ENCODE measurements at places on chromosomes 3 and 15.

DNA sequence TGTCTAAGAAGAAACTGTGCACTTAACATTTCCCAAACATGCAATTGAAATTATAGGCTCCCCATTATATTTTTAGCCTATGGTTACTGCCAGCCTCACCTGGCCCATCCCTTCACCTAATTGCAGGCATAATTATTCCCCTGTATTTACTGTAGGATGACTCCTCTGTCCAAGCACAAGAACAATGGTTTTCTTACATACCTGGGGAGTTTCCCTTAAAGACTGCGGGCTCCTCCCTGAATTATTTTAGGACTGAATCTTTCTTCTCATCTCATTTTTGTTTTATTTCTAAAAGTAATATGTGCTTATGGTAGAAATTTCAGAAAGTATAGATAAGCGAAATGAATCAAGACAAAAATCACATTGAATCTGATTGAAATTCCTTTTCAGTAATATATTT is 11.4 kb downstream of the TM4SF1 start:
- DNase-seq = no peak

DNA sequence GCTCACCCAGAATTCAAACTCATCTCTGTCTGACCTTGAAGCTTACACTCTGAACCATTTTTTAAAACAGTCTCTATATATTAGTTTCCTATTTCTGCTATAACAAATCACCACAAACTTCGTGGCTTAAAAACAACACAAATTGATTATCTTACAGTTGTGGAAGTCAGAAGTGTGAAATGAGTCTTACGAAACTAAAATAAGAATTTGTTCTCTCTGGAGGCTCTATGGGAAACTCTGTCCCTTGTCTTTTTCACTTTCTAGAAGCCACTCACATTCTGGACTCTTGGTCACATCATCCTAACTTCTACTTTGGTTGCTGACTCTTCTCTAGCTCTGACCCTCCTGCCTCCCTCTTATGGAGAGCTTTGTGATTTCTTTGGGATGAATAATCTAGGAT is 429.3 kb upstream of the THBS1 start:
- DNase-seq = no peak

GRCh38 chr3:15102836-15103235 is 3.9 kb upstream of the RBSN start:
- no peak for DNase-seq

GRCh38 chr15:51621936-51622603 is 501 bp downstream of the DMXL2 start:
- DNase-seq = peak; percentile 26

- DNase-seq = no peak
Measured at GRCh38 chr3:189789432-189789831, 158.2 kb downstream of the TP63 start.

DNA sequence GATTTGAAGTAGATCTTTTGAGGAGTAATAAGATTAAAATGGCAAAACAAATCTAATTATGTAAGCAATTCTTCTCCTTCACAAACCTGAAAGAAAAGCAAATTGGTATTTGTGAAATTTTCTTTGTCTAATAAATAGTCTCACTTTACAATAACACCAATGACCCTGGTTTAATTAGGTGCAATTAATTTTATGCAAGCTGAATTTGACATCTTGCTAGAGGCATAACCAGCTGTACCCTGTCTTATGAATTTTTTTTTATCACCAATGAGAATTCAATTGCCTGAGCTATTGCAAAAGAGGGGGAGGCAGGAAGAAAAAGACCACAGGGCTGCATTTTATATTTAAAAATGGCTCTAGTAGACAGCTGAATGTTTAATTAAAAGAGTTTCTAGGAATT is 113.5 kb upstream of the IL12A start:
- DNase-seq = no peak

DNA sequence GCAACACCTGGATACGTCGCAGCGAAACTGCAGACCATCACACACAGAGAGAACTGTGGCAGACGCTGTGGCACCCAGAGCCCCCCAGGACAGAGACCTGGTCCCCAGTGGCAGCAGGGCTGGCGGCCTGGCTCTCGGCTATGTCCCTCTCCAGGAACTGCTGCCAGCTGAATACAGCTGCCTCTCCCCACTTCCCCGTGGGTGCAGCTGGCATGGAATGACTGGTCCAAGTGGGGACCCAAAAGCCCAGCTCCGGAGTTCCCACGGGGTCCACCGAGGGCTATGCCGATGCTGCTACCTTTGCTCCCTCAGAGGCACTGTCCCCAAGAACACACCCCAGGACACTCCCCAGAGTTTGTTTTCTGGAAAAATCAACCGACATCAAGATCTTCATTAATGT is 67.8 kb upstream of the GATA2 start:
- DNase-seq = no peak

DNA sequence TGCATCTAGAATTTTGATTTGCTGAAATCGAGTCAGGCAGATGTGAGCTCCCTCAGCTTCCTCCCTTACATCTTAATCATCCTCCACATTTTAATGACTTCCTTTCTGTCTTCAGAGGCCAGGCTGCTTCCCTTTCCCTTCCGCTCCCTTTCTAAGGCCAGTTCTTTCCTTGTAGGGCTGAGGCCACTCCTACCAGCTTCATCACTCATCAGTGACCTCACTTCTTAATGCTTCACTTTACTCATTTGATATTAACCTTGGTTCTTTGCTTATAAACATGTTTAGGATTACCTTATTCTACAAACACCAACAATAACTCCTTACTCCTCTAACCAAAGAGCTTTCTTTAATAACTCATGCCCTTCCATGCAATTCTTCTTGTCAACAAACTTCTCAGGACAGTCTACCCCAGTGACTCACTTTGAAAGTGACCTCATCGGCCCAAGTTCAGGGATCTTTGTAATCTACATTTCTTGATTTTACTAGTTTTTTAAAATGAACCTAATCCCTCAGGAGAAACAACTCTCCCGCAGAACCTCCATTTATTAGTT is 23.9 kb downstream of the ILDR1 start:
- peak; percentile 41 for DNase-seq

DNA sequence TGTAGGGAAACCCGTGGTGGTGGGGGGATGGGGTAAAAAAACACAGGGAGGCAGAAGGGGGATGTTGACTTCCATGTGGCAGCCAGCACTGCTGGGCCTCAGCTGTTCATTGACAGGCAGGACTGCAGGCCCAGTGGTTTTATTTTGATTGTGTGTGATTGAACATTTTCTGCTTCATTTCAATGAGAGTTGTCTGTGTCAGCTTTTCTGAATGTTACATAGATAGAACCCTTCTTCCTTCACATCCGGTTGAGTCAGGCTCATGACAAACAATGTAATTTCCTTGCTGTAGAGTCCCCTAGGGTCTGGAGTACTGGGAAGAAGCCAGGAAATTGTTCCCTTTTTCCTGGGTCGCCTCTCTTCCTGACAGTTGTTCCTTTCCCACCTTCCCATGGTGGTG is 8.2 kb upstream of the RPP25 start:
- no peak for DNase-seq

DNA sequence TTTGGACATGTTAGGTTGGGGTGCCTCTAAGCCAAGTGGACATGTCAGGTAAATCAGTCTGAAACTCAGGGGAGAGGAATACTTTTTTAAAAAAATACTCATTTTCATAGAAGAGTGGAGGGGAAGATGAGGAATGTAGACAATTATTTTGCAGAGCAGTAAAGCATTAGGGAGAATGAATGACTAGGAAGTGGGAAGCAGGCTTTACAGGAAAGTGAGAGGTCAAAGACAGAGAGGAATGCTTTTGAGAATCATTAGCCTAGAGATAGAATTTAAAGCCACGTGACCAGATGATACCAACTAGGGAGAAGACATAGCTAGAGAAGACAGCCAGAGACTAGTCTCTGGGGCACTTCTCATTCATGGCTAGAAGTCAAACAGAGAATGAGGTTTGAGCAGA is 91.0 kb downstream of the RAD18 start:
- DNase-seq = peak; percentile 24

- no peak for DNase-seq
Measured at GRCh38 chr15:92324101-92324963, 69.3 kb upstream of the ST8SIA2 start.

- peak; percentile 4 for DNase-seq
Measured at GRCh38 chr15:58165661-58166060, 27.5 kb downstream of the AQP9 start.

DNA sequence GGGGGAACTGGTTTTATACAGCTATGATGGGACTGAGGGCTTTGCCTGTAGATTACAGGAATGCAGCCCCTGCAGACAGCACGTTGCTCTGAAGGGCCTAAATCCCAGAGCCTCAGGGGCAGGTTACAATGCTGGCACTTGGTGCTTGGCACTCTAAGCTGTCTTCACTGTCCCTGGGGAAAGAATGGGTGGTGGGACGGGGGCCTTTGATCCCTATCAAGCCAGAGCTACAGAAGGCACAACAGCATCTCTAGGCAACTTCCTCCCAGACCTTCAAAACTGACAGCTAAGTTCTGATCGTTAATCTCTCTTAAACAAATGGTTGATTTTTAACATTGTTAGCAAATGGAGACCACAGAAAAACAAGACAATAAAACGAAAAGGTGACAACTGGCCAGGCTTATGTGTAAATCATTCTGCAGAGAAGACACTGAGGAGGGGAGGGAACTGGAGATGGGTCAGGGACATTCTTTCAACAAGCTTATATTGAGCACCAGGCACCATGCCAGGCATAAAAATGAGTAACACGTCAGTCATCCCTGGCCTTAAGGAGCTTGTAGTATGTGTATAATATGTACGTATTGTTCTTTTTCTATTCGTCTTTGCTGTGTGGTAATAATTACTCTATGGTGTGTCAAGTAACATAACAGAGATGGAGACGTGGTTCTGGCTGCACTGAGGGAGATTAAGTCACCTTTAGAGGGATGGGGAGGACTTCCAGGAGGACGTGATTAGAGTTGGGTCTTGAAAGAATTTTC is 49.1 kb downstream of the CA12 start:
- DNase-seq = no peak

GRCh38 chr3:115217678-115218451 is 70.8 kb upstream of the ZBTB20 start:
- DNase-seq = peak; percentile 40

DNA sequence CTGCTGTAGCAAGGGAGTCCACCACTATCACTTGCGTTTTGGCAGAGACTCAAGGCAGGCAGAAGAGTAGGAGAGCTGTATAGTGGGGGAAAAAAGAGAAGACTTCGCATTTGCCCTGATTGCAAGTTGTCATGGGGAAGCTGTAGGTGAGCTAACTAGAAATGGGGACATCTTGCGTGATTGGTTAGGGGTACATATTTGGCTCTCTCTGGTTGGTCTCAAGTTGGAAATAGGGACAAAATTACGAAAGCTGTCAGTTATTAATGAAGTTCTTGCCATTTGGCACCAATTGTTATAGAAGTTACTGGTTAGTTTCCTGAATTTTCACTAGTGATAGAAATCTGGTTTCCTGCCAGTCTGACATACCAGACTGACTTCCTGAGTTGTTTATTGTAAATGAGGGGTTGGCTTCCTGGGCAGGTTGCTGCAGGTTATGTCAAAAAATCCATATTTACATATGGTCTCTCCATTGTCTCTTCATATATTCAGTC is 8.2 kb upstream of the SENP7 start:
- DNase-seq = no peak

GRCh38 chr3:194130807-194131589 is 5.0 kb upstream of the HES1 start:
- DNase-seq = peak; percentile 95

GRCh38 chr15:57323806-57324589 is 52.3 kb upstream of the CGNL1 start:
- peak; percentile 98 for DNase-seq

DNA sequence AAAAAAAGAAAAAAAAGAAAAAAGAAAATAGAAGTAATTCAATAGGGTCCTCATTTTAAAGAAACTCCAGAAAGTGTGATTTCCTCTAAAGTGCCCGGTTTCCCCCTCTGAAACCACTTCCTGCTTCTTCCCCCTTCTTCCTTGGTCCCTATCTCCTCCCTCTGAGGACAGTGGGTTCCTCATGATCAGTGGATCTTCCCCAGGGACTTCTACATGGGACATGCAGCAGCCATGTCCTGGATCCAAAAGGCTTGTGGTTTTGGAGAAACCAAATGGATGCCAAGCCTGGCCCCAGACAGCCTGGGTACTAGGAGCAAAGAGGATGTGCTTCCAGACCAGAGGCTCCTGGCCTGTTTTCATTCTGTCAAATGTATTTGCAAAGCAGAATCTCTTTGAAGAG is 26.6 kb upstream of the SMAD6 start:
- no peak for DNase-seq

- no peak for DNase-seq
Measured at GRCh38 chr3:68819361-68819760, 113.0 kb downstream of the TAFA4 start.

DNA sequence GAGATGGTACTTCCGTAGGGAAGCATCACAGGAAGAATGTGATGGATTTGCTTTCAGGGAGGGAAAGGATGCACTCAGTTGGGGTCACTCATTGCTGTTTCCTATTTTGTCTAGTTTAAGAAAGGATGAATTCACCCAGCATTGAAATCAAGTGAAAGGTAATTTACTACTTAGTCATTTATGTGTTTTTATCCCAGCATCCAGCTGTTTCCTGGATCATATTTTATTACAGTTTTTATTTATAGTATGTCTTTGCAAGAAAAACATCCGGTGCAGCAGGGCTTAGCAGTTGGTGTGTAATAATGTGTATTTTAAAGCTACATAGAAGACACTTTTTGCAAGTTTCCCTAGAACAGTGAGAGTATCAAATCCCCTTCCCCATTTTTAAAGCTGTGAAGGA is 37.4 kb upstream of the GOLGA8B start:
- no peak for DNase-seq

- peak; percentile 67 for DNase-seq
Measured at GRCh38 chr15:70160267-70160666, 62.5 kb upstream of the TLE3 start.

GRCh38 chr3:183328164-183328563 is 75.1 kb downstream of the B3GNT5 start:
- no peak for DNase-seq

DNA sequence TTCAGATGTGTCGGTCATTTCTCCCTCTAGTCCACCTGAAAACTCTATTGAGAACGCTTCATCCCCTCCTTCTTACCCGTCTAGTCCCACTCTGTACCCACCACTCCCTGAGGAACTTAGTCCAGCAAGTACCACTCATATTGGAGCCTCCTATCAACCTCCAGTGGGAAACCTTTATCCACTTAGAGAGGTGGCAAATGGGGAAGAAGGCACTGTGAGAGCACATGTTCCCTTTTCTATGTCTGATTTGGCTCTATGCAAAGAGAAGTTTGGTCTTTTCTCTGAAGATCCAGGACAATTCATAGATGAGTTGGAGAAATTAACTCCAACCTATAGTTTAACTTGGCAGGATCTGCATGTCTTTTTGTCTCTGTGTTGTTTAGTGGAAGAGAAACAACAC is 17.0 kb upstream of the RPN1 start:
- no peak for DNase-seq

DNA sequence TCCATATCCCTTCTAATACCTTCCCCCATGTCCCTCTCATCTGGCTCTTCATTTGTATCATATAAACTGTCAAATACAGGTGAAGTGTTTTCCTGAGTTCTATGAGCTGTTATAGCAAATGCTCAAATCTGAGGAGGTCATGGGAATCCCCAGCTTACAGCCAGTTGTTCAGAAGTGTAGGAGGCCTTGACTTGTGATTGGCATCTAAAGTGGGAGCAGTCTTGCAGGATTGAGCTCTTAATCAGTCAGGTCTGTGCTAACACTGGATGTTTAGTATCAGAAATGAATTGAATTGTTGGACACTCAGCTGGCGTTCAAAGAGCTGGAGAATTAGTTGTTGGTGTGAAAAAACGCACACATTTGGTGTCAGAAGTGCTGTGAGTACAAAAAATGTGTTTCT is 65.0 kb downstream of the IFT57 start:
- DNase-seq = no peak

GRCh38 chr3:49519916-49520385 is 34.3 kb upstream of the BSN start:
- DNase-seq = no peak

- DNase-seq = no peak
Measured at GRCh38 chr15:90686435-90687218, 30.5 kb upstream of the BLM start.

All from large intestine (tissue), 12 donors.